ENCODE measurements at places on chromosomes 5 and 9. TPM values are rescaled to one million over a fixed set of nuclear protein-coding genes. Genes with fewer than 3 reads are reported as not detected.

- no peak overlapping the region for H3K27ac ChIP-seq
- H3K4me1 ChIP-seq = peaks cover 17% of the 10 kb centered on the region
- no peak overlapping the region for H3K4me3 ChIP-seq
- H3K36me3 ChIP-seq = no peaks in the 10 kb centered on the region
- no peak for DNase-seq
Observed at GRCh38 chr5:109705596-109705995, 15.9 kb downstream of the MAN2A1 start.

CDK7 gene
- total RNA-seq = 21.8 TPM

GRCh38 chr5:157352756-157353340, 86.9 kb downstream of the CYFIP2 start:
- no peaks in the 10 kb centered on the region for H3K4me1 ChIP-seq
- no peak for DNase-seq
- no peaks in the 10 kb centered on the region for H3K27me3 ChIP-seq
- H3K4me3 ChIP-seq = no peak overlapping the region

DNA sequence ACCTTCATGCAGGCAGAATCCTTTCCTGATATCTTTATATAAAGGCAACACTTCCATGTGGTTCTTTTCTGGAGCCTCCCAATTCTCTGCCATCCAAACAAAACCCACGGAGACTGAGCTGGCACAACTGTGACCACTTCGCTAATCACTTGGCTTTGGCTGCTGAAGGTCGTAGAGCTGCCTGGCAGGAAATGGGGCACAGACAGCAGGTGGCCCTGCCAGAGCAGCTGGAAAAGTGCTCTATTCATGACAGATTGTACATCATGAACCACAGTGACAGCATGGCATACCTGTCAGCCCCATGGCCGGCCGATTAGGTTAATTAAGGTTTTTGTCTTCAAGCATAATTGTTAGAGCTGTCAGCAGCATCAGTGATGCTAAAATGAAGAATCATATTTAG, 141.9 kb upstream of the ANKRD55 start:
- H3K4me1 ChIP-seq = no peaks in the 10 kb centered on the region
- H3K4me3 ChIP-seq = no peak overlapping the region
- no peak for DNase-seq
- no peak overlapping the region for H3K27ac ChIP-seq

GRCh38 chr5:320524-321229, 837 bp upstream of the AHRR start:
- H3K36me3 ChIP-seq = peaks cover 13% of the 10 kb centered on the region
- no peaks in the 10 kb centered on the region for H3K27me3 ChIP-seq
- H3K27ac ChIP-seq = no peak overlapping the region
- no peak for DNase-seq
- no peaks in the 10 kb centered on the region for H3K4me1 ChIP-seq
- H3K4me3 ChIP-seq = no peak overlapping the region

- DNase-seq = no peak
- no peak overlapping the region for H3K27ac ChIP-seq
- no peaks in the 10 kb centered on the region for H3K27me3 ChIP-seq
- H3K4me3 ChIP-seq = no peak overlapping the region
Observed at GRCh38 chr5:31585166-31585894, 53.2 kb downstream of the C5orf22 start.

CD74 gene
- total RNA-seq = 1,948 TPM

- H3K4me3 ChIP-seq = peak overlapping the region; percentile 61
- H3K4me1 ChIP-seq = no peaks in the 10 kb centered on the region
- H3K27ac ChIP-seq = no peak overlapping the region
- no peaks in the 10 kb centered on the region for H3K36me3 ChIP-seq
- H3K27me3 ChIP-seq = no peaks in the 10 kb centered on the region
Observed at GRCh38 chr9:34701023-34701768, 8.7 kb downstream of the CCL21 start.

DNA sequence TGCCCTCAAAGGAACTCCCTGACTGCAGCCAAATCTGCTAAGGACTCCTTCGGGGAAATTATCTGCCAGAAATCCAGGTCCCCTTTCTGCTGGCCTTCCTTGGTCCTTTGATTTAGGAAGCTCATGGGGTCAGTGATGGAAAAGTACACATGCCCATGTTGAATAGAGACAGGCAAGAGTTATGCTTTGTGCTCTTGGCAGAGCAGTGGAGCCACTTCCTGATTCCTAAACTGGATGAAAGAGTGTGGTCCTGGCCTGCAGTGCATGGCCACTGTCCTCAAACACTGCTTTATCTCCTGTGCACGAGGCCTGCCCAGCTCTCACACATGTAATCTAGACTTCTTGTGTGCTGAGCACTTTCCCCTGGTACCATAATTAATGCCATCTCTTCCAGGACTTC, 2.0 kb upstream of the EBF1 start:
- no peak for DNase-seq
- H3K27ac ChIP-seq = no peak overlapping the region
- no peak overlapping the region for H3K4me3 ChIP-seq

DNA sequence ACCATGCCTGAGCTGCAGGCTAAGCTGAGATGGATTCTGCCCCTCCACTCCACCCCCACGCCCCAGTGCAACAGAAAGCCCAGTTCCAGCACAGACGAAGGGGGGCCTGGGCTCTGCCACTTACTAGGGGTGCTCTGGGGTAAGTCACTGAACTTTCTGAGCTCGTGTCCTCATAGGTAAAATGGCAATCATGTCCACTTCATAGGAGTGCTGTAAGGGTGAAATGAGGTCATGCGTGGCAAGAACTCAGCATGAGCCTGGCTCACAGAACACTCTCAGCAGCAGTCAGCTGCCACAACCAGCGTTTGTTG, 8.4 kb upstream of the PSD2 start:
- no peak overlapping the region for H3K4me3 ChIP-seq
- no peaks in the 10 kb centered on the region for H3K27me3 ChIP-seq
- no peaks in the 10 kb centered on the region for H3K36me3 ChIP-seq
- H3K27ac ChIP-seq = no peak overlapping the region
- no peak for DNase-seq
- H3K4me1 ChIP-seq = peaks cover 4% of the 10 kb centered on the region

DNA sequence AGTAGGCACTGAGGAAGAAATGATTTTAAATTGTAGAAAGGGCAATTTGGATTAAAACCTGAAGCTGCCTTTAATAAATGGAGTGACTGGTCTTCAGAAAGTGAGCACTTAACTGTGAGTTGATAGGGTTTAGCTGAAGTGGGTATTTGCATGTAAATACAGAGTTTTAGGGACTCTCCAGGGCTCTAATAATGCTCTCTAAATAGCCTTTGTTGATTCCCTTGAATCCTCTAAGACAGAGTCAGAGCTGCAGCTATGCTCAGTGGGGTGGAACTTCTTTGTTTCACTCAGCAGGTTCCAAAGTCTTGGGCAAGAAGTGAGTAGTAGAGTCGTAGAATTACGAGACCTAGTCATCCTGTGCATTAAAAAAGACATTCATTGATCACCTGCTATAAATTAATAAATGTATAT, 21.4 kb downstream of the GLRA1 start:
- no peaks in the 10 kb centered on the region for H3K27me3 ChIP-seq
- DNase-seq = no peak
- no peaks in the 10 kb centered on the region for H3K4me1 ChIP-seq
- no peaks in the 10 kb centered on the region for H3K36me3 ChIP-seq
- no peak overlapping the region for H3K4me3 ChIP-seq

AGXT2 gene
- not detected for total RNA-seq

DNA sequence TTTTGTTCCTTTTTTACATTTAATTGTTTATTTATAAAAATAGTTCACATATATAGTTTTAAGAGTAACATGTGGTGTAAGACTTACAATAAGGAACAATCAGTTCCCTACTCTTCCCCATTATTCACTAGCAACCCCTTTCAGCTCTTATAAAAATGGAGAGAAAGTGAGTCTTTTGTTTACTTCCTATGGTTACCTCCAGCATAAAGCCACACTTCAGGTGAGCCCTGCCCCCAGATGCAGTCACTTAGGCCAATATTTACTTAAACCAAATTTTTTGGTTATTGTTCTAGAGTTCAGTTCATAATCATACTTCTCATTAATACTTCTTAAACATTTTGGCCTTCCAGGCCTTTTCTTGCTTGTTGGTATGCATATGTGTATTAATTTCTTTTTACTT, 33.7 kb downstream of the UBE2R2 start:
- H3K36me3 ChIP-seq = no peaks in the 10 kb centered on the region
- no peak overlapping the region for H3K27ac ChIP-seq
- no peak for DNase-seq

GRCh38 chr9:35682051-35682450, 7.7 kb downstream of the TPM2 start:
- H3K27me3 ChIP-seq = no peaks in the 10 kb centered on the region
- no peaks in the 10 kb centered on the region for H3K36me3 ChIP-seq
- no peak overlapping the region for H3K27ac ChIP-seq
- H3K4me1 ChIP-seq = no peaks in the 10 kb centered on the region
- no peak for DNase-seq

- no peaks in the 10 kb centered on the region for H3K27me3 ChIP-seq
- H3K36me3 ChIP-seq = no peaks in the 10 kb centered on the region
- no peak for DNase-seq
- H3K4me3 ChIP-seq = no peak overlapping the region
Observed at GRCh38 chr5:75622564-75622963, 11.3 kb downstream of the ANKDD1B start.

DCTN4 gene
- 42.4 TPM for total RNA-seq

DNA sequence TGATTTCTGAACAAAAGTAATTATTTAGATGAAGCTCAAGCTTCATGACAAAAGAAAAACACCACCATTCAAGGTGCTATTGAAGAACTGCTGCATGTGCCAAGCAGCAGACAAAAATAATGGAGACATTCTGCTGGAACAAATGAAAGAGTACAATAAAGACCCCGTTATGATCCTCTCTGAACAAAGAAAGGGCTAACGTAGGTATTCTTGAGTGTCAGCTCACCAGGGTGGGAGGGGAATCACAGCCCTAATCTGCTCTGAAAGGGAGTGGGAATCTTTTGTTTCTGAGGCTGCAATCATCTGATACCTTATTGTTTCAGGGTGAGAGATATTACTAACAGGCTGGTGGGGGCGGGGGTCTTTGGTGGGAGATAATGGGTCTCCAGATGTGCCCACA, 15.4 kb downstream of the CEMIP2 start:
- no peak overlapping the region for H3K4me3 ChIP-seq
- peaks cover 12% of the 10 kb centered on the region for H3K4me1 ChIP-seq
- no peak overlapping the region for H3K27ac ChIP-seq
- H3K36me3 ChIP-seq = peaks cover 3% of the 10 kb centered on the region
- DNase-seq = no peak

DNA sequence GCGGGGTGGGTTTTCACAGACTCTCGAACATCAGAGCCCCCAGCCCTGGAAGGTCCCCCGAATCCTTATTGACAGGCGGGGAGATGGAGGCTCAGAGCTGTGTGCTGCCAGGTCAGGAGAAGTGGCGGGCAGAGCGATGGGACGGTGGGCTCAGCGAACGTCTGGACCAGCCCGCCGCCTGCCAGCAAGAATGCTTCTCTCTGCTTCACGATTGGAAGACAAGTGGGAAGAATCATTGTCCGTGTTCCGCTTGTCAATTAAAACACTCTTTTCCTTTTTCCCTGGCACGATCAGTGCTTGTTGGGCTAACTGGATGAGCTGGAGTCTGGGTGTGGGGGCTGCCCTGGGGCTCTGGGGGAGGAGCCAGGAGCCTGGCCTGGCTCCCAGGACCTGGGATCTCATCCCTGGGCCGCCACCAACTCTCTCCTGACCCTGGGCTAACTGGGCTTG, 1.6 kb downstream of the COL5A1 start:
- H3K4me3 ChIP-seq = no peak overlapping the region
- H3K27ac ChIP-seq = no peak overlapping the region
- no peak for DNase-seq
- H3K36me3 ChIP-seq = no peaks in the 10 kb centered on the region
- no peaks in the 10 kb centered on the region for H3K4me1 ChIP-seq
- no peaks in the 10 kb centered on the region for H3K27me3 ChIP-seq

GRCh38 chr9:97753364-97753763, 56.2 kb upstream of the XPA start:
- no peak overlapping the region for H3K4me3 ChIP-seq
- no peak overlapping the region for H3K27ac ChIP-seq
- no peaks in the 10 kb centered on the region for H3K27me3 ChIP-seq

- H3K27ac ChIP-seq = no peak overlapping the region
- no peaks in the 10 kb centered on the region for H3K27me3 ChIP-seq
- no peak for DNase-seq
Observed at GRCh38 chr5:170216257-170216864, 16.4 kb upstream of the C5orf58 start.

- no peaks in the 10 kb centered on the region for H3K27me3 ChIP-seq
- no peak for DNase-seq
- H3K36me3 ChIP-seq = no peaks in the 10 kb centered on the region
- H3K27ac ChIP-seq = no peak overlapping the region
- no peak overlapping the region for H3K4me3 ChIP-seq
- no peaks in the 10 kb centered on the region for H3K4me1 ChIP-seq
Observed at GRCh38 chr5:121572061-121572460, 279.6 kb upstream of the FTMT start.

KIF24 gene
- total RNA-seq = 0.40 TPM

GRCh38 chr5:133032852-133033742, 6.7 kb upstream of the ZCCHC10 start:
- no peak for DNase-seq
- H3K27me3 ChIP-seq = no peaks in the 10 kb centered on the region
- H3K27ac ChIP-seq = no peak overlapping the region
- no peaks in the 10 kb centered on the region for H3K36me3 ChIP-seq
- no peaks in the 10 kb centered on the region for H3K4me1 ChIP-seq
- H3K4me3 ChIP-seq = no peak overlapping the region

IRX2 gene
- not detected for total RNA-seq

CAPSL gene
- not detected for total RNA-seq

GRCh38 chr5:157100140-157100679, 8.6 kb downstream of the HAVCR2 start:
- H3K4me3 ChIP-seq = no peak overlapping the region
- no peak for DNase-seq
- H3K27ac ChIP-seq = no peak overlapping the region
- no peaks in the 10 kb centered on the region for H3K4me1 ChIP-seq

- no peak for DNase-seq
- H3K4me3 ChIP-seq = no peak overlapping the region
- no peaks in the 10 kb centered on the region for H3K4me1 ChIP-seq
Observed at GRCh38 chr9:26296910-26297572, 595.6 kb downstream of the CAAP1 start.

- H3K4me3 ChIP-seq = no peak overlapping the region
- DNase-seq = no peak
- H3K36me3 ChIP-seq = no peaks in the 10 kb centered on the region
- peaks cover 12% of the 10 kb centered on the region for H3K4me1 ChIP-seq
Observed at GRCh38 chr5:36238502-36239295, 3.0 kb downstream of the NADK2 start.

DNA sequence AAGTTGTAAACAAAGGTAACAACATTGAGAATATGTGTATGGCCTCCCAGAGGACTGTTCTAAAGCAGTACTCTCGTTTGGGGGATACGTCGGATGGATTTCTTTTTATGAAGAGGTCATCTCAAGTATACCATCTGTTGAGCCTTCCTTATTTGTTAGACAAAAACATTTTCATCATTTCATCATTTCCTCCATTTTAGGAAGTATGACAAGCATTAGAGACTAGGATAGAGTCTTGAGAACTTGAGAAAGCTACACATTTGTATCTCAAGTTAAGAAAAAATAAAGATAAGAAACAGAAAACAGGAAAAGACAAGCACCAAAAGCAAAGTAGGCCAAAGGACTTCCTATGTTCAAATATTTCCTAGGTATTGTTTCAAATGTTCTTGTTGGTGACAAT, 307.0 kb downstream of the EFNA5 start:
- no peak overlapping the region for H3K4me3 ChIP-seq
- H3K27ac ChIP-seq = no peak overlapping the region
